Pons (tissue), 1 donor: ENCODE measurements at places on chromosomes 4 and X.

DNA sequence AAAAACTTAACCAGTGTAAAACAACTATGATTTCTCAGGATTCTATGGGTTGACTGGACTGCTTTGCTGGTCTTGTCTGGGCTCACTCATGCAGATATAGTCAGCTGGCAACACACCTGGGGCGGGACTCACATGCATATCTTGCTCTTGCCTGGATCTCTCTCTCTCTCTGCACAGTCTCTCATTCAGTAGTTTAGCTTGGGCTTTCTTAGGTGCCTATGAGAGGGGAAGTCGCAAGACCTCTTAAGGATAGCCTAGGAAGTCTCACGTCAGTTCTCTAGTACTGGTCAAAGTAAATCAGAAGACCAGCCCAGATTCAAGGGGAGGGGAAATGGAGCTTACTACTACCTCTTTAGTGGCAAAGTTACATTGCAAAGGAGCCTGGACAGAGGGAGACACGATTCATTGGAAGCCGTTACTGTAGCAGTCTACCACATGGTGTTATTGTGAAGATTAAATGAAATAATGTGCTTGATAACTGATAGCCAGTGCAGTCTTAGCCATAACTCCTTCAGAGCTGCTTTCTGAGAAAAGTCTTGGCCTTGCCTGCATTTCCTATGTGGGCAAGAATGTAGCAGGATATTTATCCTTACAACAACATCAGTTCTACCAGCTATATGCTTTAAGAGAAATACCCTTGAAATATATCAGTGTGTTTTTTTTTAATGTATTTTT is 2.1 kb downstream of the COPS4 start:
- no peak for DNase-seq

- DNase-seq, result no peak
Measured at GRCh38 chr4:188647820-188648370, 508.7 kb downstream of the TRIML1 start.

- no peak for DNase-seq
Measured at GRCh38 chrX:109596015-109596414, 29.0 kb downstream of the KCNE5 start.

- DNase-seq, result no peak
Measured at GRCh38 chr4:5203309-5203992, 152.2 kb downstream of the STK32B start.

- DNase-seq, result no peak
Measured at GRCh38 chr4:173704201-173704600, 174.2 kb upstream of the HAND2 start.

DNA sequence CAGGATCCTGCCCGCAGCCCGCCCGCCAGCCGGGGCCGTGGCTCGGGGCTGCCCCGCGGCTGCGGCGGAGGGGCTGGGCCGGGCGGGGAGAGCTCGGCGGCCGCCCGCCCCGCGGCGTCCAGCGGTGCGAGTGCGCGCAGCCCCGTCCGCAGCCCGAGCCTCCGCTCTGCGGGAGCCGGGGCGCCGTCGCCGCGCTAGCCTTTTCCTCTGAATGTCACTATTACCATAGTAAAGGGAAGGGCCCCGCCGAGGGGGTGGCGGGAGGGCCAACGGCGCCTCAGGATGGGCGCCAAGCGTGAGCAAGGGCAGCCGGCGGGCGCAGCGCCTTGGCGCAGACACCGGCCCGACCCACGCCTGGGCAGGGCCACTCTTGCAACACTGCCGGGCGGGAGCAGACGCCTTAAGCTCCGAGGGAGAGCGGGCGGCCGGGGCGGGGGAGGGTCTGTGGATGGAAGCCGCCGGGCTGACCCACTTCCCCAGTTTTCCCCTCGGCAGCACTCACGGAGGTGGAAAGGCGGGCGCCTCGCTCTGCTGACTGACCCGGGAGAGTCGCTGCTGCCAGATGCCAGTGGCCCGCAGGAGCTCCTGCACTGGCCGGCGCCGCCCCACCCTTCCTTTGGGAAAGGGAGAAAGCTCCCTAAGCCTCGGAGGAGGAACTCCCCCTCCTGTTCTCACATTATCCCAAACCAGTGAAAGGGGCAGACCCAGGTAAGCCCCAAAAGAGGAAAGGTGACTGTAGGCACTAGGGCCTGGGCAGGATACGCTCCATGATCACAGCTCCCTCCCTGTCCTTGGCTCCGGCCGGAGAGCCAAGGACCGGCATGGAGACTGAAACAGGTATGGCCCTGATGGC is 329.4 kb downstream of the HNRNPD start:
- DNase-seq, result peak; percentile 32
